GM04504 (cell line): ENCODE measurements at places on chromosomes 4 and X.

- no peak for DNase-seq
Observed at GRCh38 chr4:42615131-42615763, 41.7 kb downstream of the ATP8A1 start.

DNA sequence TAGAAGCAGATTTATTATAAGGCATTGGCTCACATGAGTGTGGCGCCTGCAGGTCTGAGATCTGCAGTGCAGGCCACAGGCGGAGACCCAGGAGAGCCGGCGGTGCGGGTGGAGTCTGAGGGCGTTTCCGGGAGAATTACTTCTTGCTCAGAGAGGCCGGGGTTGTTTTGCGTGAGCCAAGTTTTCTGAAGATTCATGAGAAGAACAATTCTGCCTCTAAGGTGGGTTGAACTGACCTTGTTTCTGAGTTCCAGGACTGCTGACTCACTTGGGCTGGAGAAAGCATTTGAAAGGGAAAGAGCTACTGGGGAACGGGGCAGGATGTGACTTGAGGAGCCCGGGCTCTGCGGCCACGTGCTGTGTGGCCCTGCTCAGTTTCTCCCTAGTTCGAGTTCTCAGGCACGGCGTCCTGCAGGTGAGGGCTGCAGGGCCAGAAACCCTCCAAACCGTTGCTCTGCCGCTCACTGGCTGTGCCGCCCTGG, 36.7 kb upstream of the SORCS2 start:
- no peak for DNase-seq

DNA sequence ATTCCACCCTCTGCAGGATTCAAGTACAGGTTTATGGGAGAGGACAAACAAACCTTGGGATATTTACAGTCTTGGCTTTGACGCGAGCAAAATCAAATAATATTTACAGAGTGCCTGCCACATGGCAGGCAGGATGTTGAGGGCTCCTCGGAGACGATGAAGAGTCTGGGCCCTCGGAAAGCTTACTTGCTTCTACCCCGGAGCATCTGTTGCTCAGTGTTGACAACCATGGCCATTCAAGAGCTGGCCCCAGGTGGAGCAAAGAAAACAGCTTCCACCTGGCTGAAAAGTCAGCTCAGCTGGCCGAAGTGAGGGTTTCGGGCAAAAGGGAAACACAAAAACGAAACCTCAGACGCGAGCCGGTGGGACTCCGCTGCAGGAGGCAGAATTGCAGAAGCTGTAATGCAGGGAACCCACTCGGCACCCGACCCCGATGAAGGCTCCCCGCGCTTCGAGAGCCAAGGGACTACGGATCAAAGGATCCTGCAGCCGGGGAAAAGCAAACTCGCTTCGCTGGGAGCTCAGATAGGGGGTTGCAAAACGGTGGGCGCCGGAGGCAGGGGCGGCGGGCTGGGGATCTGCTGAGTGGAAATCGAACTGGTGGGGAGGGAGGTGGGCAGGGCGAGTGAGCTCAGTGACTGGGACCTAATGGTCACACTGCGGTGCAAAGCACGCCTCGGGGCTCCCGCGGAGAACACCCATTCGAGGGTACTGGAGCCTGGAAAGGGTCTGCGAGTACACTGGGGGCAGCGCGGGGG, 805 bp downstream of the ATP8A1 start:
- no peak for DNase-seq

DNA sequence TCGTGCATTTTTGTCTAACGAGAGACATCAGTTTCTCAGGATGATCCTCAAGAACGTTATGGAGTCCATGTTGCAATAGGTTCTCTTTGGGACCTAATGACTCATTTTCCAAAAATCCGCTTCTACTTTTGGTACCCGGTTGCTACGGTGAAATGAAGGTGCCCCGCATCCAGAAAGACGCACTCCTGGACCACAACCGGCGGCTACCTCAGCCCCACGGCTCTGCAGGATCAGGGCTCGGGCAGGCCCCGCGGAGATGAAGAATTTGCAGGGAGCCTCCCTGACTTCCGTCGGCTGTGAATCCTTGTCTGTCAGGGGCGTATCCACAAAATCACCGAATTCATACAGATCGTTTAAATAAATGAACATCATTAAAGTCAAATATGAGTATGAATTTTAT, 15.6 kb downstream of the GTPBP6 start:
- DNase-seq = no peak

DNA sequence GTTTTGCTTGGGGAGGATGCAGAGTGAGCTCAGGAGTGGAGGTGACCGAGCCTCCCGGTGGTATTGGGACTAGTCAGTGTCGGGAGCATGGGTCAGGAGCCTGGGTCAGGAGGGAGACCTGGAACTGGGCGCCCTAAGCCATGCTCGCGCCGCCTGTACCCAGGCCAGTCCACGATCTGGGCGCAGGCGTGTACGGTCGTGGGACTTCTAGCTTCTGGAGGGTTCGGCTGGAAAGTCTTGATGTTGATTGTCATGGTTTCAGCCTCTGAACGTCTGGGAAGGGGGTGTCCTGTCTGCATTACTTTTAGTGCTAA, 244 bp downstream of the EIF2S3 start:
- DNase-seq = no peak

DNA sequence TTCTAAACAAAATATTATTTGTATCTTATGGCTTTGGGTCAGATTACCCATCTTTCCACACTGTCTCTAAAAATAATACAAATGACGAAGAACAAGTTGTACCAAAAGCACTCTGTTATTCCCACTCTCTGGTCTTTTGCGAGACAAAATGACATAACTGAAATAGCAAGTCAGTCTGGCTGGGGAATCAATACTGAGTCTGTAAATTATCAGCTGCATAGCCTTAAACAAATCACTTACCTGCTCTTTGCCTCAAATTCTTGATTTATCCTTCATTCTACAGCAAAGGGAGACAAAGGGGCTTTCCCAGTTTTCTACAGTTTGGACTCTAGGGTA, 40.9 kb downstream of the SOWAHB start:
- no peak for DNase-seq

GRCh38 chrX:10223276-10223675, 66.5 kb downstream of the CLCN4 start:
- no peak for DNase-seq

- no peak for DNase-seq
Observed at GRCh38 chrX:149208307-149208706, 296.8 kb downstream of the IDS start.

DNA sequence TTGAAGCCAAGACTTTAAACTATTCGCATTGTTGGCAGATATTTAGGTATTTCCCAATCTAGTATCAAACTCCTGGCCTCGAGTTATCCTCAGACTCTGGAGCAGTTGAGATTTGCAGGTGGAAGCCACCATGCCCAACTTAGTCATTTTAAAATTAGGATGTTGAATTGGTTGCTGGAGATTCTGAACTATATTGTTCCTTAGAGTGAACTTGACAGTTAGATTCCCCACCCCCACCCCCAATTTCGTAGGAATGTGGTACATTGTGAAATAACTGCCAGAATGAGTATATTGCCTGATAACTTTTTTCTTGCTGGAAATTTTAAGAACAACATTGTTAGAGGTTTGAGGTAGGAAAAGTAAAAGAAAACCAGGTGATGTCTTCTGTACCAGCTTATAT, 2.3 kb downstream of the NOCT start:
- DNase-seq = no peak

DNA sequence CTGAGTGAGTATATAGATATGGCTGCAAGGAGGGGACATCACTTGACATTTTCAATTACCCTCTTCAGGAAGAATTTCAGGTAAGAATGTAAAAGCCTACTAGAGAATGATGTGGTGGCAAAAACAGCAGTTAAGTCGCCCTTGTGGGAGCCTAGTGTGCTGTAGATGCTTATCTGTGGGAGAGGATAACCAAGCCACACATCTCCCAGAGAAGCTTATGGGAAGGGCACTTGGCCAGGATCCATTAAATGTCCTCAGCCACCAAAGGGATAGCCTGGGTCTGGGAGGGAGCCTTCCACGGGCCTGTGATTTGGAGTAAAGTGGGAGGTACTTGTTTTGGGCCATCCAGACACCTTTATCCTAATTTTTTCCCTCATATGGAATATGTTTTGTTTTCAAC, 41.3 kb upstream of the BCLAF3 start:
- no peak for DNase-seq

DNA sequence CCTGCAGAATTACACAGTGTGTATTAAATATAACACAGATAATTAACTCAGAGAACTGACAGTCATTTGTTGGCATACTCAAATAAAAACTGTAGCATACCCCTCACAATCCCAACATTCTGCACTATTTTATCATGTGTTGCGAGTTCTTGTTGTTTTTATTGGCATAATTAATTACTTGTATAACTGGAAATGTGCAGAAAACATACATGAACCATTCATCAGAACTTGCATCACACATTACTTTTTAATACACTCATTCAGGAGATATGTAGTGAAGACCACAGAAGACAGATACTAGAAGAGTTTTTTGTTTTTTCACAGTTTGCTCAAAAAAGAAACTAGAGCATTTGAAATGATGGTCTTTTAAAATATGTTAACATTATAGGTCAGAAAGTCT, 74.6 kb upstream of the NEIL3 start:
- no peak for DNase-seq

DNA sequence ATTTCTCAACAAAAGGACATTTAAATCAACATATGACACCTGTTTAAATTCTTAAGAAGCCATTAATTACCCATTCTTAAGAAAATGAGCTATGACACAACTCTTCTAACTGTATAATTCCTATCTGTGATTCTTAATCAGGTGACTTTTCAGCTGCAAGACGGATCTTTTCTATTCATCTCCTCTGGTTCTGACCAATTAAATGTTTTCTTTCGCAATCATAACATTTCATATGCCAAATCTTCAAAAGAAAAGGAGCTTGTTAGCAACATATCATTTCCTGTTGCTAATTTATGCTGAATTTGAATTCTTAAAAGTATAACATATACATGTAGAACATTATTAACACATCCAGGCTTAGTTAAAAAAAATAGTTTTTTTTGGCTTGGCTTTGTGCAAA, 62.5 kb downstream of the SEL1L3 start:
- no peak for DNase-seq

DNA sequence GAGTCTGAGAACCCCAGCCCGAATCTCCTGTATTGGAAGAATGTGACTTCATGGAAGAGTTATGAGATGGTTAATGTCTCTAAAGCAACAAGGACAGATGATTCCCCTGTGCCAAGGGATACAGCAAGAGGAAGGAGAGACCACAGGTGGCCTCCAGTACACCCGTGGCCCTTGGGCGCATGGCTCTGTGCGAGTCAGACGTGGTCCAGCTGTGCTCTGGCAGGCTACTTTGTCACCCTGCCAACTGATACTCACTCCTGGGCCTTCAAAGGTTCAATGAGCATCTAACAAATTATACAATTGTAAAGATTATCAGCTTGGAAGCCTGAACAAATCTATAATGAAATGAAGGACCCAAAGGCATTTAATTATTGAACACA, 71.7 kb downstream of the NYX start:
- DNase-seq = no peak

- peak; percentile 62 for DNase-seq
Observed at GRCh38 chr4:158209825-158210807, at the start of gene TMEM144. Gene TMEM144 (plus strand): TSS chr4:158210486. CDS start chr4:158212668, 2,182 bp downstream.

DNA sequence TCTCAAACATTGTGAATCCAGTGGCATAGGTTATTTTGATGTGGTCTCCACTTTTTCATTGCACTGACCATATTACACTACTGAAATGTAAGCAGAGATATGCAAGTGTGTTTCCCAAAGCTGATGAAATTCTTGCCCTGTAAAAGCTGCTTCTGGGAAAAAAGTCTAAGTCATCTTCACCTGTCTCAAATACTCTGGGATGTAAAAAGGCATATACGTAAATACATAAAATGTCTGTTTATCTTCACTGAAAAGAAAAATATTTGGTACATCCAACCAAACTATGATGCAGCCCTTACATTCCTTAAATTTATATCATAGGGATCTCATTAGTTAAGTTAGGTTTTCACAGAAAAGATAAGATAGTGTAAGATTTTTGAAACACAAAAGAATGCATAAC, 7.9 kb downstream of the KDR start:
- DNase-seq = no peak

- no peak for DNase-seq
Observed at GRCh38 chr4:70508801-70509200, 9.6 kb upstream of the AMTN start.

GRCh38 chrX:118423558-118423957, 72.1 kb upstream of the DOCK11 start:
- no peak for DNase-seq

GRCh38 chrX:10021461-10022272, 54.5 kb downstream of the CLDN34 start:
- no peak for DNase-seq

DNA sequence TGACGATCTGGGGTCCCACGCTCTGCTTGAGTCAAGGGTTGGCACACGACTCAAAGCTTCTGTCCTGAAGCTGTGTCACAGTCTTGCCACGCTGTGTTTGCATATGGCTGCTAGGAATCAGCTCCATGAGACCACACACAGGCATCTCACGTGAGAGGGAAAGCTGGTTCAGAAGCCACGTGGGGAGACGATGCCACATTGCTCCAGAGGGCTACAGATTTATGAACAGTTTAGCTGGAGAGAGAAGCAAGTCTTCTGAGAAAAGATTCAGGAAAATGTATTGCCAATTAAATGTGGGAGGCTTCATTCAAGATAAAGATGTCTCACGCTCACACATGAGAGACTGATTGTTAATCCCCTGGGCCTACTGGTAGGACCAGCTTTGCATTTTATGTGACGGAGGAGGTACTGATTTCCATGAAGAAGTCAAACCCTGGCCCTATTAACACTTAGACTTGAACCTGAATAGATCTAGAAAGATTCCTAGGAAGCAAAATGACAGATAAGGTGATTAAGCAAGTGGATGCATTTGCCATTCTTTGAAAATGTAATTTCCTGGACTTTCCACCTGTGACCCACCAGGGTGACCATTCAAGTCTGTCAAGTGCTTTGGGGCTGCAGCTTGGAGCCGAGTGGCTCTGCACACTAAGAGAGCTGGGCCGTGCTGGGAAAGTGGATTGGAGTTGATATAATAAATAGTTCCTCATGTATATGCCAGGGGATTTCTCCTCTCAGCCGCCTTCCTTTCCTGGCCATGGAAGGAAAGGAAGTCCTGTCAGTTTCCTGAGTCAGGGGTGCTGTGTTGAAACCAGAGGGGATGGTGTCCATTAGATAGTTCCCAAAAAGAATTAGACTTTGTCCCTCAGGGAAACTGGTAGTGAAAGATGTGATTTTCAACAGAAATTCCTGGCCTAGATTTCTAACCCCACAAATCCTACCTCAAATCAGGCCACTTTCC, 29.0 kb downstream of the ENPP6 start:
- DNase-seq = no peak

DNA sequence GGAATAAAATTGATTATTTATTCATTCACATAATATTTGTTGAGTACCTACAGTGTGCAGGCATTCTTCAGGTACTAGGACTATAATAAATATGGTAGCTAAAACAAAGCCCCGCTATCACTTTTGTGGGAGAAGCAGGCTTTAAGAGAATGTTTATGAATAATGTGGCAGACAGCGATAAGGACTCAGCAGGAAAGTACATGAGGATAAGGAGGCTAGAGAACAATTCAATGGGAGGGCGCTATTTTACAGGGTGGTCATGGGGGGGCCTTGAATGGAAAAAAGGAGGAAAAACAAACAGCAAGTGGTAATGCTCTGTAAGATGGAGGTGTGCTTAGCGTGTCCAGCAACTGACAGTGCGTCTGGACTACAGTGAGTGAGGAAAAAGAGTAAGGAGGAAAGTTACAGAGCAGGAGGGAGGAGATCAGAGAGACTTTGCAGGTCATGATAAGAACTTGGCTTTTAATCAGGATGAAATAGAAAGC, 264.2 kb upstream of the ETNPPL start:
- DNase-seq = no peak

- DNase-seq = no peak
Observed at GRCh38 chrX:40007131-40007755, 90.5 kb downstream of the BCOR start.
